ENCODE measurements at places on chromosomes 3 and 15. TPM values are rescaled to one million over a fixed set of nuclear protein-coding genes. Genes with fewer than 3 reads are reported as not detected.

Gene NPAP1
- not detected for polyA plus RNA-seq

Gene MAGEL2
- 0.06 TPM for polyA plus RNA-seq

DNA sequence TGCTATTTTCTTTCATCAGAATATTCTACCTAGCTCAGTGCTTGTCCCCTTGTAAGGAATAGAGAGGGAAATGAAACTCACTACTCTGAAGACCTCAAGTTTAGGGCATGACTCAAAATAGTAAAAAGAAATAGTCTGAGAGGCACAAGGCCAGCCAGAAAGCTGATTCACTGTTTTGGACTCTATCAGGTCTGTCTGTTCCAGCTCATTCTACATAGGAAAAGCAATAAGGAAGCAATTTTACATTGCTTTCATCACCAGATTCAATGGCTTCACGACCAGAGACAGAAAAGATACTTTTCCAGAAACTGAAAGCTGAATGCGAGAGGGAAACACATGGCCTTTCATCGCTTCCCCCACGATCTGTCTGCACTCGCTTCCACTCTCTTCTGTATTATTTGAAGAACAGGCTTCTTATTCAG lies 276.0 kb downstream of the GBE1 start:
- peaks cover 4% of the 10 kb centered on the region for H3K4me1 ChIP-seq
- no peaks in the 10 kb centered on the region for H3K27me3 ChIP-seq
- peak; percentile 27 for DNase-seq
- H3K4me3 ChIP-seq, result no peak overlapping the region
- H3K36me3 ChIP-seq, result no peaks in the 10 kb centered on the region

- peaks cover 2% of the 10 kb centered on the region for H3K27me3 ChIP-seq
- no peak for DNase-seq
- H3K27ac ChIP-seq, result no peak overlapping the region
- no peak overlapping the region for H3K4me3 ChIP-seq
- H3K36me3 ChIP-seq, result no peaks in the 10 kb centered on the region
Measured at GRCh38 chr15:32966512-32966911, 228.0 kb downstream of the FMN1 start.

GRCh38 chr3:171429635-171430034 lies 30.6 kb downstream of the TNIK start:
- H3K4me3 ChIP-seq, result no peak overlapping the region
- H3K4me1 ChIP-seq, result peaks cover 1% of the 10 kb centered on the region

Gene ZCWPW2
- 0.77 TPM for polyA plus RNA-seq

DNA sequence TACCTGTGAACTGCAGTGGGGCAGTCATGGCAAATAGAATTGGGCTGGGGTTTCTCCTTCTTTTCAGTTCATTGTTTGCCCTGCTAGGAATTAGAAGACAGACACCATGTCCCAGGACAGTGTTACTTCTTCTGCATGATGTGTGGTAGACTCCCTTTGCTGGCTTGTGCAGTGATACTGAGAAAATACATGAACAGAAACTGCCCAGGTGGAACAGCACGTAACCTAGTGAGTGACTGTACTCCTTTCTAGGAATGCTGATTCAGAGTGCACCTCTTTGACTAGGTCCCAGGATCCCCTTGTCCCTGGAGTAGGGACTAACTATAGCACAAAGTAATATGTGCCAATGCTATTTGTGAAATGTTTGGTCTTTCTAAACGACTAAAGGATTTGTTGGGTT lies 10.7 kb upstream of the SLC22A13 start:
- no peaks in the 10 kb centered on the region for H3K27me3 ChIP-seq
- H3K36me3 ChIP-seq, result peaks cover 5% of the 10 kb centered on the region
- H3K4me3 ChIP-seq, result no peak overlapping the region
- H3K4me1 ChIP-seq, result no peaks in the 10 kb centered on the region
- H3K27ac ChIP-seq, result no peak overlapping the region

DNA sequence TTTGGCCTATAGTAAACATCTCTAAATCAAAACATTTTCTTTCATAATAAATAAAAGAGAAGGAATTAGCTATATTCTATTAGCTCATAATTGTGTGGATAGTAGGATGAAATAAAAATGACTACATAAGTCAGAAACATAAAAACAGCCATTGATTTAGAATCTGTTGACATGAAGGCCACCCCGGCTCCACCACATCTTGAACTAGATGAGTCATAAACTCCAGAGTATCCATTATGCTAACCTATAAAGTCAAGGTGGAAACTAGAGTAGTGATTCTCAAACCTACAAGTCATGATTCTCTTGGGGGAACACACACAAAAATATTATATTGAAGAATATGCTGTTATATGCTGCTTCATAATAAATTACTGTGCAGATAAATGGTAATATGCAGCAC lies 831.0 kb downstream of the TUSC7 start:
- DNase-seq, result no peak
- no peak overlapping the region for H3K4me3 ChIP-seq
- no peaks in the 10 kb centered on the region for H3K27me3 ChIP-seq
- H3K27ac ChIP-seq, result no peak overlapping the region
- no peaks in the 10 kb centered on the region for H3K36me3 ChIP-seq

DNA sequence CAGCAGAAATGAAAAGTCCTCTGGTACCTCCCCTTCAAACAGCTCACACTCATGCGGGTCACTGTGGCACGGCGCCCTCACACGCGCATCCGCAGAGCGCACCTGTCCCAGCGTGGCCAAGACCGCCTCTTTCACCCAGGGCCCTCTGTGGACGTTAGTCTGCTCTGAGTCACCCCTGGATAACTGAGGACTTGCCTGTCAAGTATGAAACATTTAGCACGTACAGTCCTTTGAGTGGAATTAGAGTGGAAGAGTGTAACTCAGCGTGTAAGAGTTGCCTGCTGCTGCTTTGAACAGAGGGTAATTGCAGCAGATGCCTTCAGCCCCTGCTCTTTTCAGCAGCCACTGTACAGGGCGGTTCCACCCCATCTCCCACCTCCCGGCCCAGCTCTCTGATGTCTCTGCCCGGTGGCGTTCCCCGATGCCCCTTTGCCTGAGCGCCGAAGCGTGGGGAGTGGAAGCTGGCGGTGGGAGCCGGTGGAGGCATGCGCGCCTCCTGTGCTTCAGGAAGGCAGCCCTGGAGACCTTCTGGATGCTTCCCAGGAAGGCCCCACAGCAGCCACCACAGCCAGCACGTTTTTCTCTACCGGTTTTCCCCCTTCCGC lies 23.0 kb downstream of the CPN2 start:
- H3K27ac ChIP-seq, result no peak overlapping the region
- peak; percentile 54 for DNase-seq
- no peaks in the 10 kb centered on the region for H3K4me1 ChIP-seq

All from lung (tissue), 17 donors.